ENCODE measurements at places on chromosomes 4 and X.

- no peak for DNase-seq
These were observed 221.2 kb downstream of the KLHL13 start for GRCh38 chrX:117895418-117895817.

- no peak for DNase-seq
These were observed 82.0 kb downstream of the USP46 start for GRCh38 chr4:52576961-52577623.

DNA sequence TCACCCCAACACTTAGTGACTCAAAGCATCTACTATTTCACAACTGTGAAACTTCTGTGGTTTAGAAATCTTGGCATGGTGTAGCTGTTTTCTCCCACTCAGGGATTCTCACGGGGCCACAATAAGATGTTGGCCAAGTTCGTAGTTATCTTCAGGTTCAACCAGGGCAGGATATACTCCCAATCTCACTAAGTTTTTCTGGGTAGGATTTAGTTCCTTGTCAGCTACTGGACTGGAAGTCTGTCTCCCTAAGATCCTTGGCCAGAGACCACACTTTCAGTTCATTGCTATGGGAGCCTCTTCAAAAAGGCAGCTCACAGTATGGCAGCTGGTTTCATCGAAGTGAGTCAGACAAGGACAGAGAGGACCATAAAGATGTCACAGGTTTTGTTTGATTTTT is 111.7 kb upstream of the PDHA2 start:
- DNase-seq, result no peak

DNA sequence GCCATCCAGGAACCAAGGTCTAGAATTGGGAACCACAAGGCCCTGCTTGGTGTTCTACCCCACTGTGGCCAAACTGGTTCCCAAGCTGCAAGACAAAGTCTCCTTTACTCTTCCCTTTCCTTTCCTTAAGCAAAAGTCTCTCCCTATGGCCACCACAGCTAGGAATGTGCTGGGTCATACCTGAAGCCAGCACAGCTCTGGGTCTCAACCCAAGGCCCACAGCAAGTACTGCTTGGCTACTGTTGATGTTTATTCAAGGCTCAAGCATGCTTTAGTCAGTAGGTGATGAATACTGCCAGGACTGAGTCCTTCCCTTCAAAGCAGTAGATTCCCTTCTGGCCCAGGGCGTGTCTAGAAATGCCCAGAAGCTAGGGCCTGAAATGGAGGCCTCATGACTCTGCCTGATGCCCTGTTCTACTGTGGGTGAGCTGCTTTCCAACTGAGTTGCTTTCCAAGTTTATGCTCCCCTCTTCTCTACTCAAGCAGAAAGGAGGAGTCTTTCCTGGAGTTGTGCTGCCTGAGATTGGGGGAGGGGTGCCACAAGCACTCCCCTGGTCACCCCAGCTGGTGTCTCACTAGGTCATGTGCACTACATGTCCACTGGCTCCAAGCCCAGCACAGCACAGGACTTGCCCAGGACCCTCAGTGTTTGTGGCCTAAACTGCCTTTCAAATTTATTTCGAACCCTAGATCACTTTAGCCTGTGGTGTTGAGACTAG is 44.9 kb downstream of the STAP1 start:
- DNase-seq, result no peak

- no peak for DNase-seq
These were observed 262.0 kb downstream of the BCOR start for GRCh38 chrX:39835776-39836175.

GRCh38 chrX:133609166-133609565 is 193.9 kb upstream of the GPC4 start:
- no peak for DNase-seq

All from esophagus squamous epithelium (tissue), 5 donors.